HEK293T (cell line): ENCODE measurements at places on chromosomes 6 and 20.
A peak's percentile ranks its signal among the peaks of the same experiment; 100 is the strongest.

DNA sequence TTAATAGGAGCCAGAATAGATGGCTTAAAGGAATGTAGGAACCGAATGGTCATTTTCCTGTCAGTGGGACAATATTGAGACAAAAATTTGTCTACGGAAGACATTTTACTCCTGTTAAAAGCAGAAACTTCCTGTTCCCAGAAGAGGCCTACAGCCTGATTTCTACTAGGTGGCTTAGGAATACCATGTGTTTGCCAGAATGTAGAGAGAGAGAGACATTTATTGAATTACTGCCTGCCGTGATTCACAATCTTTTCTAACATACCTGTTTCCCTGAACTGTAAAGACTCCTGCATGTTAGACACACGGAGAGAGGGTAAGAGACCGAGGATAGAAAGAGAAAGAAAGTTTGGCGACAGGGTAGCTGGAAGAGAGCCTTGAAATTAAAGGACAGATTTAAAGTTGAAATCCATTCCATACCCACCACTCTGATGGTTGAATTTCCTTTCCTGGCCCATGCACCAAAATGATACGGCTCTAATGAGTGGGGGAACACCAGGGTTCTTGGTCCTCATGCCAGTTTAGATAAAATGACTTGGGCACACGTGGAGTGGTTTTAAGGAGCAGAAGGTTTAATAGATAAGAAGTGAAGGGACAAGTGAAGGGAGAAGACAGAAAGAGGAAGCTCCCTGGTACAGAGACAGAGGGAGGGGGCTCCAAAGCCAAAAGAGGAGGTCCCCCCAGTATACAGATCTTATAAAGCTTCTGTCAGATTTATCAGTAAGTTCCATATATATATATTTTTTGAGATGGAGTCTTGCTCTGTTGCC, 22.5 kb downstream of the NCOA3 start:
- no peak for DNase-seq

- DNase-seq = no peak
These were observed 85.4 kb downstream of the NDUFAF5 start for GRCh38 chr20:13870170-13870748.

DNA sequence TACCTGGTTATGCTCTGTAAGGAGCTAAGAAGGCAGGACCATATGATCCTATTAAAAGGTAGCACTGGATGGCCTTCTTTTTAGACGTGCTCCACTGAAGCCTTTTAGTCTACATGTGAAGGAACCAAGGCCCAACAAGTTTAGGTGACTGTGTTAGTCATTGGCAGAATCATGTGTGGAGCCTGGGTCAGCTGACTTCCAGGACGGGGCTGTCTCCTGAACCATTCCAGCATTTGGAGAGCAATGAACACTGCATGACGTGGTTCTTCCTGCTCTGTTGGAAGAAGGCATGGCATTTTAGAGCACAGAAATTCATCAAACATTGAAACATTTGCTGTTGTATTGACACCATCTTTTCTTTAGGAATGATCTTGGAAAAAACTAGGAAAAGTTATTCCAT, 87.8 kb upstream of the TIAM2 start:
- DNase-seq = no peak

- peak; percentile 53 for DNase-seq
These were observed at the start of gene MC3R for GRCh38 chr20:56247954-56248782. TSS of gene MC3R (plus strand) at chr20:56248732. CDS start at chr20:56248844, 112 bp downstream.

- no peak for DNase-seq
These were observed 394.5 kb downstream of the PTPRT start for GRCh38 chr20:42795111-42795695.

DNA sequence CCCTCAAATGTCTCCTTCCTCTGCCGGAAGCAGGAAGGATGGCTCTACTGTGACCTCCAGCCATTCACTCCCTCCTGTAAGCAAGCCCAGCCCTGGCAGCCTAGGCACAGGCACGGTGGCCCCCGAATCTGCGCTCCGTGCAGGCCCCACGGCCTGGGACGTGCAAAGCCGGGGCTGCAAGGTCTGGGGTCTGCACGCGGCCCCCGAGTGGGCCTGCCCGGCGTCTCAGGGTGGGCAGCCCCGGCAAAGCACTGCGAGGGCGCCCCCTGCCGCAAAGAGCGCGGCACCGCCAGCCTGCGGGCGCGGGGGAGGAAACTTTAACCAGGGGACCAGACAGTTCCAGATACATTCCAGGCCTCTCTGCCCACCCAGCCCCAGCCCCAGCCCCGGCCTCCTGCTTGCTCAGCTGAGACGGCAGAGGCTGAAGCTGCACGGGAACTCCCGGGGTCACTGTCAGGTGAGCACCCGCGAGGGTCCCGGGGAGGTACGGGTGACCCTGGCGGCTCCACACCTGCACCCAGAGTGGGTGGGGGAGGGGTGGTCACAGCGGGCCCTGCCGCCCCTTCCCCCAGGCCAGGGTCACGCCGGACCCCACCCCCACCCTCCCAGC, 98.8 kb downstream of the ASXL1 start:
- peak; percentile 89 for DNase-seq

GRCh38 chr6:67544851-67545452, 1090.1 kb upstream of the ADGRB3 start:
- no peak for DNase-seq

- DNase-seq = no peak
These were observed 44.1 kb upstream of the FAM8A1 start for GRCh38 chr6:17556014-17556413.
